AG08395 (cell line): ENCODE measurements at places on chromosomes 7 and 10.

DNA sequence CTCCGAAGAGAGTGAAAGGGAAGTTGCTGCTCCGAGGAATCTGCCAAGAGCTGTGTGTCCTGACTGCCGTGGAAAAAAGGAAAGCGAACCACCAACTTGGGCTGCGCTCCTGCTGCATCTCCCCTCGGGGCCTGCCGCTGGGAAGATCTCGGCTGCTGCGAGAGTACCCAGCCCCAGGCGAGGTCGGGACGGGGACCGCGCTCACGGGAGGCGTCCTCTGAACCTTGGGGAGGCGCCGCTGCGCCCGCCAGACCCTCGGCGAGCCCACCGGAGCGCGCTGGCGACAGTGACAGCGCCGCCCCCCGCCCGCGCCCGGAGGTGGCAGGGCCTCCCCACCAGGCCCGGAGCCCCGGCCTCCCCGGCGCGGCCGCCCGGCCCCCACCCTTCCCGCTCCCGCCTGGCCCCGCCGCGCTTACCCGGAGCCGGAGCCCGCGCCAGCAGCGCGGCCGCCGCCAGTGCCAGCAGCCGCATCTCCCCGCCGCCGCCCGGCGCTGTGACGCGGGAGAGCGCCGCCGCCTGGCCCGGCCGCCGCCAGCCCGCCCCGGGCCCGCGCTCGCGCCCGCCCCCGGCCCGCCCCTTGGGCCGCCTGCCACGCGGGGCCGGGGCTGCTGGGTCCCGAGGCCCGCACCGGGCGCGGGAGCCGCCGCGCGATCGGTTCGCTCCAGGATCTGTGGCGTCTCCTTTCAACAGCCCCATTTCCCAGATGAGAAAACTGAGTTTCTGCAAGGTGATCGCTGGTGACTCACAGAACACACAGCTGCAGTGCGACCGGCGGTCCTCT is at the start of gene VSTM4:
TSS of gene VSTM4 (minus strand) at position 508 of the 781 bp plus-strand sequence. CDS start at position 471, 37 bp downstream.
- peak; percentile 70 for DNase-seq

GRCh38 chr10:124464028-124464965 is 2.7 kb downstream of the LHPP start:
- no peak for DNase-seq

- DNase-seq, result no peak
These were observed 50.0 kb upstream of the SHH start for GRCh38 chr7:155862123-155862892.

- no peak for DNase-seq
These were observed 373.6 kb downstream of the BBS9 start for GRCh38 chr7:33503014-33503413.

DNA sequence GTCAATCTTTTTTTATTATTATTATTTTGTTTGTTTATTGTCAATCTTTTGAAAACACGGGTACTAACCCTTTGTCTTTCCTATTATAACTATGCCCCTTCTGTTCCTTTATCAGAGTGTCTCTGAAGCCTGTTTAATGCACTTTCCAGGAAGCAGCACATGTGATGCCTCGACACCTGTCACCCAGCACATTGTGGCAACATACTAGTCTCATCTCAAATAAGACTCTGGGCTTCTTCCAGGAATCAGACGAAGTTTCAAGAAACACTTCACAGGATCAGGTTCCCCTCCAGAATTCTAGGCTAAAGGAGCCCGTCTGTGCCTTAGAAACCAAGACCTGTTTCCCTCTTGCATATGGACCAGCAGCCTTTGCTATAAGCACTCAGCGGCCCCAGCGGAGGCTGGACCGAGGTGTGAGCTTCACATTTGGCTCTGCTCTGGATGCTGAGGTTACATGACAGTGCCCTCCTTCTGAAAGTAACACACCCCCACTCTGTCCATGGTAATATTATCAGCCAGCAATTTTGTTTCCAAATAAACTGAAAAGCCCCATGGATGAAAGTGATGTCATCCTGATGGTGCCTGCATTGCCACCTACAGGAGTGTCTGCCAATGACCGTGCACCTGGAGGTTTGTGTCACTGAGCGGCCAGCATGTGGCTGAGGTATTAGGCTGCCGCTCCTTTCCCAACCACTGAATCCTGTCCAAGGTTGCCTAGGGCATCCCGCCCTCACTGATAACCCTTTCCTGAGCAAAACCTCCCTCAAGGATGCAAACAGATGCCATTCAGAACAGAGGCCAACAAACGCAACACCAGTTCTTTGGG is 38.1 kb downstream of the MKI67 start:
- DNase-seq, result no peak

- no peak for DNase-seq
These were observed 1.4 kb upstream of the HNRNPF start for GRCh38 chr10:43410345-43410744.

DNA sequence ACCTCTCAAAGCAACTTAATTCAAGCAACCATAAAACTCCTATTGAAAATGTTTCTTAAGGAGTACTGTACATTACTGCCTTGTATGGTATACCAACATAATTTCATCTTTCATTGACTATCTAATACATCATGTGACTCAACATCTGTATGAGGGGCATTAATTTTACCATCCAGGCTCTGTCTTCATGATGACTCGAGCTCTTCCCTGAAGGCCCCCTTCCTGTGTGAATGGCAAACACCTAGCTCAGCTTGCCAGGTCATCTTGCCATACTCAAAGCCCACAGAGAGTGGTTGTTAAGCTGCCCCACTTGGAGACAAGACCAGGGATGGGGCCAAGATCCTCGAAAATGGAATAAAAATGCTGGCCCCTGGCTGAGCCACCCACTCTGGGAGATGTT is 82.4 kb downstream of the SGMS1 start:
- no peak for DNase-seq

DNA sequence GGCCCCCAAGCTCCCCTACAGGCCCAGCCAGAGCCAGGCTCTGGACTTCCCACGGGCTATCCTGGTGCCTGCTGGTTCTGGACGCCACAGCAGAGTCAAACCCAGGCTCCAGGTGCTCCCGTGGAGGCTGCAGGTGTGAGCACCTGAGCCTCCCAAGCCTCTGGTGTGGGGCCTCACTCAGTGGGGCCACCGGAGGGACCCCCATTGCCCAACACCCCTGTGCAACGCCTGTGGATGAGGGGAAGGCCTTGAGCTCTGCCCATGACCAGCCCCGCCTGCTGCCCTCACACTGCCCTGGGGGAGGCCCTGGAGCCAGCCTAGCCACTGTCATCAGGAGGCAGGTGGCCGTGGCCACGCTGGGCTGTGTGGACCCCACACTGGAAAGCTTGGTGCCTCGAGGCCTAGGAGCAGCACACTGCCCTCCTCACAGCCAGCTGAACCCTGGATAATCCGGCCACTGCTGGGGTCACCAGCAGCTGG is 229.3 kb downstream of the MAD1L1 start:
- no peak for DNase-seq

GRCh38 chr10:19570120-19570519 is 246.1 kb upstream of the PLXDC2 start:
- DNase-seq, result no peak

GRCh38 chr7:26187380-26188205 is 13.0 kb downstream of the HNRNPA2B1 start:
- DNase-seq, result no peak

DNA sequence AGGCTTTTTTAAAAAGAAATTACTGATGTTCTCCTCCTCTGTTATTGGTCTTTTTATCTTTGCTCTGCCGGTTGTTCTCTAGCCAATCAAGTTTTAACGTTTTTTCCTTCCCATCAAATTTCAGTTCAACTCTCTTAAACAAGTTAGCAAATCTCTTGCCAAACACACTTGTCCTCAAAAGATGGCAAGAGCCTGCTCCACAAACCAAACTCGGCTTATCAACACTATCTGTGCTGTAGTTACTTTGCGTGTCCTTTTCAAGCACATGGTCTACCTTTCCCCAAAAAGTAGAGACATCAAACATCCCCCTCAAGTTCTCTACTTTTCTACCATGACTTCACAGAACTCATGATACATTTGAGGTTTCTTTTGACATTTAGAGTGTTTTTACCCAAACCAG is 71.3 kb downstream of the OSBPL3 start:
- no peak for DNase-seq

DNA sequence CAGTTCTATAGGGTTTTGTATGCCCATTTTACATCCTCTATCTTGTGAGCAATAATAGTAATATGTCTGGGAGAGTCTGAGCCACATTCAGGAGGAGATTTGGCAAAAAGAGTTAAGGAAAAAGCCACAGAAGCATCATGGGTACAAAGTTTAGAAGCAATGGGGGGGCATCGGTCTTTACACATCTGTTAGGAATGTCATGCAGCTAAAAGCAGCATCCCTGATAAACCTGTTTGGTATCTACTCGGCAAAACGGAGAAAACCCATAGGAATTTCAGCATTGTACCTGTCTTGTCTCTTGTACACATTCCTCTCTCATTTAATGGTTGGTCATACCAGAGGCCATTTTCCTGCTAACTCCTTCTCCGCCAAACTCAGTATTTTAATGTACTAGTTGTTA is 12.5 kb upstream of the HERPUD2 start:
- DNase-seq, result peak; percentile 19

GRCh38 chr10:33704214-33704830 is 369.9 kb upstream of the NRP1 start:
- DNase-seq, result no peak

DNA sequence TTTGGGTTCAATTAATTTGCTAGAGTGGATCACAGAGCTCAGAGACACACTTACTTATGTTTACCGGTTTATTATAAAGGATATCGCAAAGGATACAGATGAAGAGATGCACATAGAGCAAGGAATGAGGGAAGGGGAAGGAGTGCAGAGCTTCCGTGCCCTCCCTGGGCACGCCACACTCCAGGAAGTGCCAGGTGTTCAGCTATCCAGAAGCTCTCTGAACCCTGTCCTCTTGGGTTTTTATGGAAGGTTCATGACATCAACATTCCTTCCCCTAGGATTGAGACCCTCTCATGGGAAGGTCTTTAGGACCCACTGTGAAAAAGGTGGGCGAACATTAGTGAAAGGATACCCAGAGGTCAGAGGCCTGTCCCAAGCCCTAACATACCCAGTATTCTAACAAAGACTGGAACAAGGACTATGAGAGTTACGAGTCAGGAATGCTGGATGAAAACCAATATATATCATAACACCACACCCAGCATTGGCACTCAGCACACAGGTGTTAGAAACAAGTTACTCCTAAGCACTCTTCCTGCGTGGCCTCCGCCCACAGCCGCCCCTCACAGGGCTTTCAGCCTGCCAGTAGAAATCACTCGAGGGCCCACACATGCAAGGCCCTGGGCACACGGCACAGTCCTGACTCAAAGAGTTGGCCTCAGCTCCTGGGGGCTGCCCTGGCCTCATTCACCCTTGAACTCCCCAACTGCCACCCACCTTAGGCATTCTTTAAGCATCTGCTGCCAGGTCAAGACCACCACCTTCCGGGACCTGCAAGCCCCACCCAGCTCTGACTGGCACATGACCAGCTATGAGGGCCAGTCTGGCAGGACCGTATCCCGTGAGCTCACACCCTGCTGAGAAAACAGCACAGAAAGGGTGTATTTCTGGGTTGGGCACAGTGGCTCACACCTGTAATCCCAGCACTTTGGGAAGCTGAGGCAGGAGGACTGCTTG is 5.6 kb upstream of the AIFM2 start:
- no peak for DNase-seq

- no peak for DNase-seq
These were observed 3.5 kb downstream of the FOXP2 start for GRCh38 chr7:114418117-114418516.

DNA sequence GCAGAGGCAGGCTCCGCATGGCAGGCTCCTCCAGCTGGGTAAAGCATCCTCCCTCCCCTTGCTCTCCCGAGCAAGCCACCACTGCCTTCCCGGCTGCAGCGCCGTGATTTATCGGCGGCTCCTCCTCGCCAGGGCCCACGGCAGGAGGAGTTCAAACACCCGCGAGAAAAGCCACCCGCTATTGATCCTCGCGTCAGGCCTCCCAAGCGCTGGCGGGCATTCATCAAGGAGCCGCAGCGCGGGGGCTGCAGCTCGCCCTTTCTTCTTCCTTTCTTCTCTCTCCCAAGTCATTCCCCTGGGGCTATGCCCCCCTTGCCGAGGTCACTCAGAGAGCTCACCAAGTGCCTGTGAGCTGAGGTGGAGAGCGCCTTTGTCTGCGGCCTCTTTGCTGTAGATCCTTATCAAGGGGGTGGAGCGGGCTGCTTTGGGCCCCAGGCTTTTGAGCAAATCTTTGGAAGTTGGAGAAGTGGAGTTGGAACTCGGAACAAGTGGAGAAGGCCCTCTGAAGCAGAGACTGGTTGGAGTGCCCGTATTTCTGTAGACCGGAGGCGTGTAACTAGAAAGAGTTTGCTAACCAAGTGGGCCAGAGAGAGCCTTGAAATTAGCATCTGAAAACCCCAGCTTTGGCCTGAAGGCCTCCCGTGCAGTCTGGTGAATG is 107.2 kb upstream of the PPIF start:
- no peak for DNase-seq

DNA sequence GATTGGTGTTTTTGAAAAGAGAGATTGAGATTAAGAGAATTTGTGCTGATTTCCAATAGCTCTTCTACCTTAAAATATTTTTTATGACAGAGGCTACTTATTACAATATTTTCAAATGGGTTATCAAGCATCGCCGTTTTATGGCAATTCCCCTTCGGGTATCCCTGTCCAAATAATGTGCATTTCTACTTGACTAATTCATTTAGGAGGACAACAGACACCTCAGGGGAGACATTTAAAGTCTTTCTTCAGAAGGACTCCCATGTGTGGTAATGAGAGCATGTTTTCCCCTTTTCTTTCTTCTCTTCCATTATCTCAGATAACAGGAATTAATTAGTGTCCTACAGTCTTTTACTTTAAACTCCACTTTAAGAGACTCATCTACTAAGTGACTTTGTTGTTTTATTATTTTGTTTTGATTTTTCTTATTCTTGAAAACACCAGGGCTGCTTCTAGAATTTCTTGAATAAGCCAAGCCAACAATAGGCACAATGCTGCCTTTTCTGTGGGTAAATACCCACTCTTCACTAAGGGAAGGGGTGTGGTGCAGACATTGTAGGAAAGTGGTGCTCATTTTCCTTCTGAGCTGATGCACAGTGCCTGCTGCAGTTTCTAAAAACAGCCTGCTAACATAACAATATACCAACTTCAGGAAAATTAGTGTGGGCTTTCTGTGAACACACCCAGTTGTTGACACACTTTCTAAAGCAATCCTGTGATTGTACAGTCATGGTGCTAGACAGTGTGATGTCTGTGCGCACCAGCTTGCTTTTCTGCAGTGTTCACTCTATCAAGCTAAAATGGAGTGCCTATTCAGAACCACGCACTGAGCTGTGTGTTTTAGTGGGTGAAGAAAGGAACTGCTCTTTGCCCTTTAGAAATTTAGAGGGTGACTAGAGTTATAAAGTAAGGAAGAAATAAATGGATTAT is 597.7 kb downstream of the NRG3 start:
- no peak for DNase-seq

- DNase-seq, result no peak
These were observed 21.6 kb upstream of the MTURN start for GRCh38 chr7:30113144-30113543.

DNA sequence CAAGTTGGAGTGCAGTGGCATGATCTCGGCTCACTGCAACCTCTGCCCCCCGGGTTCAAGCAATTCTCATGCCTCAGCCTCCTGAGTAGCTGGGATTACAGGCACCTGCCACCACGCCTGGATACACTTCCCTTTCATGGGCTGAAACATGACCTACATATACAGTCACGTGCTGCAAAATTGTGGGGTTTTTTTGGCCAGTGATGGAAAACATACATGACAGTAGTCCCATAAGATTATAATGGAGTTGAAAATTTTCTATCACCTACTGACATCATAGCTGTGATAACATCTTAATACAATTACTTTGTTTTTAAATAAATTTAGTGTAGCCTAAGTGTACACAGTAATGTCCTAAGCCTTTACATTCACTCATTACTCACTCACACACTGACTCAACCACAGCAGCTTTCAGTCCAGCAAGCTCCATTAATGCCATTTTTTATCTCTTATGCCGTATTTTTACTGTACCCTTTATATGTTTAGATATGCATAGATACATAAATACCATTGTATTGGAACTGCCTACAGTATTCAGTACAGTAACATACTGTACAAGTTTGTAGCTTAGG is 79.9 kb upstream of the TMEM196 start:
- DNase-seq, result no peak
